ENCODE measurements at places on chromosomes 3 and 15.

GRCh38 chr3:66442254-66443117 is 58.3 kb downstream of the LRIG1 start:
- DNase-seq = no peak

DNA sequence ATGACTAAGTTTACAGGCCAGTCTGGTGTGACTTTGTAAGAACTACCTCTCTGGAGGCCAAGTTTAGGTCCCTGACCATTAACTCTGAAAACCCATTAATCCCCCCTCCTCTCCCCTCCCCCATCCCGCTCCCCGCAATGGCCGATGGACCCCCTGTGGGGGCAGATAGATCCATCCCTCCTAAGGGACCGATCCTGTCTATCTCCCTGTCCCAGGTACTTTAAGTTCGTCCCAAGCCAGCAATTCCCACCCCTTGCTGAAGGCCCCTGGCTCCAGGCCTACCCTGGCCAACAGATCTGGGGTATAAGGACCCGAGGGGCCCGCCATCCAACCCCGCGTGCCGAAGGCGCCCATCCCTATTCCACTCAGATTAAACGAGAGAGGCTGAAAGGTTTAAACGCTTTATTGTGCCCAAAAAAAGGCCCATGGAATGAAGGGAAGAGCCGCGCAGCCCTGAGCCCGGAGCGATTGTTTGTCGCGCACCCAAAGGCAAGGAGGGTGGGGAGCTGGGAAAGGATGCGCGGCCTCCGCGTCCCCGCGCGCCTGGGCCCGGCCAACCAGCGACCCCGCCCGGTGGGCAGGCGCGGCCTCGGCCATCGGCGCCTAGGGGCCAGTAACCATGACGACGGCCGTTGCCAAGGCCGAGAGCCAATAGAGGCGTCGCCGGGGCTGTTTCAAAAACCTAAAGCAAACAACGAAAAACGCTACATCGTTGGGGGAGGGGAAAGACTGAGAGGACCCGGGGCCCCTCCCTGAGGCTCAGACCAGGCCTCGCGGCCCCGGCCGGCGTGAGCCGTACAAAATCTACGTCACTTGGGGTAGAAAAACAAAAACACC is 35.9 kb downstream of the HMCES start:
- DNase-seq = peak; percentile 52

- DNase-seq = no peak
Measured at GRCh38 chr3:150194513-150194912, 213.6 kb upstream of the TSC22D2 start.

DNA sequence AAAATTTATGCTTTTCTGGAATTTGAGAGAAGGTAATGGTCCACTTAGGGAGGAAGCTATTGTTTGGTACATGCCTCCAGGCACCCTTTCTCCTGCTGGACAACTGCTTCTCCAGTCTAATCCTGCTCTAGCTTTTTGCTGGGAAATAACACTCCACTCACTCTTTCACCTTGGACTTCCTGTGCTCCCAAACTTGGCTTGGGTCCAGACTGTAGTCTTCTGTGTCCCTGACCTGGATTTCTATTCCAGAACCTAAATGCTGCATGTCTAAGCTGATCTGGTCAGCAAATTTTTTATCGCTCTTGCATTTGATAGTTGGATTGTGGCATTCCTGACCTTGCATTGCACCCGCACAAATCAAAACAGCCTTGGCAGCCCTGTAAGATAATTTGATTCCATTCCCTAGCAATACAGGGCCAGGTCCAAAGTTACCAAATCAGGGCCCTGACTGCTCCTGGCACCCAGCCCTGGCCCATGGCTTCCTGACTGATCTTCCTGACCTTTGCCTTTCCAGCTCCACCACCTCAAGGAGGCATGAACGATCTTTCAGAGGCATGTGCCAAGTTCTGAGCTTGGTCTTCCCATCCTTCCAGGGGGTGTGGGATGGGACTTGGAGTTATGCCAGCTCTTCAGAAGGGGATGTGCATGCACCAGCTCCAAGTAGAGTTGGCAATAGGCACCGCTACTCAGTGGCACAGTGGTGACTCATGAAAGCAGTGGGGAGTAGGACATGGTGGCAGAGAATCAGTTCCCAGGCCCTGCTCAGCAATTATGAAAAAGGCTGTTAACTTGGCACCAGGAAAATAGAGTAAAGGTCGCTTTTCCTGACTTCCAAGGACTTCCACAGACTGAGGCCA is 43.9 kb upstream of the GOLGA8J start:
- DNase-seq = no peak

DNA sequence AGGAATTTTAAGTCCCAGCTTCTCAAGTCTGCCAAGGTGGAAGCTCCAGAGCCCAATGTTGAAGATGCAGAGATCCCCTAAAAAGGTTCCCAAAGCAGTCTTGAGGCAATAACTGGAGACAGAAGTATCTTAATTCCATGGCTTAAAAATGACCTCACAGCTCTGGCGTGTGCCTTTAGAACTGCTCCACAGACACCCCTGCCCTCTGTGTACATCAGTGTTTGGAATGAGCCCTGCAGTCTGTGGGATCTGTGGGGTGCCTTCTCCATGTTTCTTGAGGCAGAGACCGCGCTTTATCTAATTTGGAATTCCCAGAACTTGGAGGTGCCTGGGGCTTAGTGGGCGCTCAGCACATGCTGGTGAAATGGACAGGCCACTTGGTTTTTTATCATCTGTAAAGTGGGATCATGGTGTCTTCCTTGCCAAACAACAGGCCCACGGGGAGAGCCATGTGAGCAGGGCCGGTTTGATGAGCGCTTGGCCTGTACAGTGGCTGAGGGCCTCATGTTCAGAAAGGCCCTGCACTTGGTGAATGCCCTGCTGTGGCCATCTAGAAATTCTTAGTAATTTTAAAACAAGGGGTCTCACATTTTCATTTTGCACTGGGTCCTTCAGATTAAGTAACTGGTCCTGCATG is 7.1 kb downstream of the ITGA11 start:
- no peak for DNase-seq

- no peak for DNase-seq
Measured at GRCh38 chr3:190381441-190381840, 6.5 kb upstream of the CLDN16 start.

DNA sequence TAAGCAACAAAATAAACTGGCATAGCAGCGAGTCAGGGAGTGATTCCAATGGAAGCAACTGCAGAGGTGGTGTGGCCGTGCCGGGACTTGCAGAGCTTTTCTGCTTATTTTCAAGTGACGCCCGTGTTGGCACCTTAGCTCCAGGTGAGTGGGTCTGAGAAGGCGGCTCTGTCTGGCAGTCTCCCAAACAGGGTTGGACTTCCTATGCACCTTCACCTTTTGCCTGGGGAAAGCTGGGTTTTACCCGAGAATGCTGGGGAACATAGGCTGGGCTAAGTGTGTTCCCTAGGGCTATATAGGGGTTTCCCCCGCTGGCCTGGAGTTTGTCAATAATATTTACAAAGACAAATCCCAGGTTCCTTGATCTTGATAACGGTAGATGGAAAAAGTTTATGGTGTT is 179.9 kb upstream of the TBL1XR1 start:
- no peak for DNase-seq

GRCh38 chr15:63851431-63851830 is 17.7 kb upstream of the HERC1 start:
- DNase-seq = no peak

DNA sequence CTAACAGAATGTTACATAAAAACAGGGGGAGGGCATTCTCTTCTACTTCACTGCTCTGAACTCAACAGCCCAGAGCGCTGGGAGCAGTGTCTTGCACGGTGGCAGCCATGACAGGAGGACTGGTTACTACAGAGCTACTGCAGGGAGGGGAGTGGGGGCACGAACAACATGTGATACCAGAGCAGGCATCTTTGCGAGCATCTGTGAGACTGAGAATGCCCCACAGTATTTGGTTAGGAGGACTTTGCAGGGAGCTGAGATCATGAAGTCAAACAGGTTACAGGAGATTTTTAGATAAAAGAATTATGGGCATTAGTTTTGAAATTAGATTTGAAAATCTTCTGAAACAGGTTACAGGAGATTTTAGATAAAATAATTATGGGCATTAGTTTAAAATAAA is 58.8 kb upstream of the GOLGA8B start:
- no peak for DNase-seq

DNA sequence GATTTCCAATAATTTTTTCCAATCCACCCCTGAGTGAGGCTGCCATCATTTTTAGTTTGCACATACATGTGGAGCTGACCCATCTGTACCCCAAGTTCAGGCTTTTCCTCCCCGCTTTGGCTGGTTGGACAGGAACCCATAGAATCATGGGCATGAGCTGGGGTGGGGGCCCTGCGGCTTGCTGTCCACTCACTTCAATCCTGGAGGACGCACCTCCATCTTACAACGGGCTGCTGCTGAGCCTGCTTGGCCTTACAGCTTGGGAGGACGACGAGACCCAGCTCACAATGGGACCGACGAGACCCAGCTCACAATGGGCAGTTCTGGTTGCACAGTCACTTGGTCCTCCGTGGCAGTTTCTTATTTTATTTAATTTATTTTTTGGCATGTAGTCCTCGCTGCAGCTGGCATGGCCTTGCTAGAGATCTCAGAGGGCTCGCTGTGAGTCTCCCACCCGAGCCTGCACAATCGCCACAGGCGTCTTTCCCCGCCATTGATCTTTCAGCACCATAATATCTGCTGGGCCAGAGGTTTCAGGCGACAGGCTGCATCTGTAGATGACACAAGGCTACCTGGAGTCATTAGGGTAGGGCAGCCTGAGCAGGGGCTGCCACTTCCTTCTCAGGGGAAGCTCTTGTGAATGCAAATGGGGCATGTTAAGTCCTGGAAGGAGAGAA is 19.6 kb upstream of the EPHB3 start:
- no peak for DNase-seq

DNA sequence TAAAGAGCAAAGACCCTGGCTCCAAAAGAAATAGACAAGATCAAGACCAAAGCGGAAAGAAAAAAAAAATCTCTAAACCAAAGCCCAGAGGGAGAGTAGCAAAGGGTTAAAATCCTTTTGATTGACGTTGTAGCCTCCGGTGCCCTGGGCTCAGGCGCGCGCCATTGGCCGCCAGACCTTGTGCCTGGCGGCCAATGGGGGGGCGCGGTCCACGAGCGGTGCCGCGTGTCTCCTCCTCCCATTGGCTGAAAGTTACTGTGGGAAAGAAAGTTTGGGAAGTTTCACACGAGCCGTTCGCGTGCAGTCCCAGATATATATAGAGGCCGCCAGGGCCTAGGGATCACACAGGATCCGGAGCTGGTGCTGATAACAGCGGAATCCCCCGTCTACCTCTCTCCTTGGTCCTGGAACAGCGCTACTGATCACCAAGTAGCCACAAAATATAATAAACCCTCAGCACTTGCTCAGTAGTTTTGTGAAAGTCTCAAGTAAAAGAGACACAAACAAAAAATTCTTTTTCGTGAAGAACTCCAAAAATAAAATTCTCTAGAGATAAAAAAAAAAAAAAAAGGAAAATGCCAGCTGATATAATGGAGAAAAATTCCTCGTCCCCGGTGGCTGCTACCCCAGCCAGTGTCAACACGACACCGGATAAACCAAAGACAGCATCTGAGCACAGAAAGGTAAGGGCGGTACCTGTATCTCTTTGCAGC is at the start of gene HES1:
Gene HES1 (plus strand): TSS at position 343 of the 713 bp plus-strand sequence. CDS start 233 bp downstream, at position 576.
- DNase-seq = no peak

DNA sequence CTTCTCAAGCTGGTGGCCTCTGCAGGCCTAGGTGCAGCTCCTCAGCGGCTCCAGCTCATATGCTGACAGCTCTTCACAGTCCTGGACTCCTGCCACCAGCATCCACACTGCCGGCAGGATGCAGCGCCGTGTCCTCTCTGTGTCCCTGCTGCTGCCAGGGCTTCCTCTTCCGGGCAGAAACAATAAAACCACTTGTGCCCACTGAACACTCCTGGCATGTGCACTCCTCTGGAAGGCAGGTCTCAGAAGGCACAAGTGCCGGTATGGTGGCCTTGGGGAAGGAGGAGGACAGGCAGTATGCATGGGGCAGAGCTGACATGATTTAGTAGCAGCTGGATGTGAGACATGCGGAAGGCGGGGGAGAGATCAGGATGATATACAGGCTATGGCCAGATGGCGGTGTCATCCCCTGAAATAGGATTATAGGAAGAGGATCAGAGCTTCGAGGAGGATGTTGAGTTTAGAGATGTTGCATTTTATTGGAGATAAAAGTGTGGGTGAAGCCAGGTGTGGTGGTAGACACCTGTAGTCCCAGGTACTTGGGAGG is 7.5 kb upstream of the MAN2A2 start:
- DNase-seq = no peak

DNA sequence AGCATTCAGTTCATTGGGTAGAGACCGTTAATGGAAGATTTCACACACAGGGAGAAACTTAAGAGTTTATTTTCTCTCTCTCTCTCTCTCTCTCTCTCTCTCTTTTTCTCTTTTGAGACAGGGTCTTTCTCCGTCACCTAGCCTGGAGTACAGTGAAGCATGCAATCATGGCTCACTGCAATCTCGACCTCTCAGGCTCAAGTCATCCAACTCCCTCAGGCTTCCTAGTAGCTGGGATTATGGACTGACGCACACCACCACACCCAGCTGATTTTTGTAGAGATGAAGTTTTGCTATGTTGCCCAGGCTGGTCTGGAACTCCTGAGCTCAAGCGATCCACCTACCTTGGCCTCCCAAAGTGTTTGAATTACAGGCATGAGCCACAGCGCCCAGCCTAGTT is 1.6 kb downstream of the WDR72 start:
- no peak for DNase-seq

GRCh38 chr15:89781891-89782618 is 5.9 kb downstream of the MESP2 start:
- DNase-seq = no peak

GRCh38 chr15:77781946-77782240 is 149.2 kb upstream of the LINGO1 start:
- no peak for DNase-seq

- DNase-seq = no peak
Measured at GRCh38 chr15:76073554-76073953, 13.8 kb downstream of the TMEM266 start.

DNA sequence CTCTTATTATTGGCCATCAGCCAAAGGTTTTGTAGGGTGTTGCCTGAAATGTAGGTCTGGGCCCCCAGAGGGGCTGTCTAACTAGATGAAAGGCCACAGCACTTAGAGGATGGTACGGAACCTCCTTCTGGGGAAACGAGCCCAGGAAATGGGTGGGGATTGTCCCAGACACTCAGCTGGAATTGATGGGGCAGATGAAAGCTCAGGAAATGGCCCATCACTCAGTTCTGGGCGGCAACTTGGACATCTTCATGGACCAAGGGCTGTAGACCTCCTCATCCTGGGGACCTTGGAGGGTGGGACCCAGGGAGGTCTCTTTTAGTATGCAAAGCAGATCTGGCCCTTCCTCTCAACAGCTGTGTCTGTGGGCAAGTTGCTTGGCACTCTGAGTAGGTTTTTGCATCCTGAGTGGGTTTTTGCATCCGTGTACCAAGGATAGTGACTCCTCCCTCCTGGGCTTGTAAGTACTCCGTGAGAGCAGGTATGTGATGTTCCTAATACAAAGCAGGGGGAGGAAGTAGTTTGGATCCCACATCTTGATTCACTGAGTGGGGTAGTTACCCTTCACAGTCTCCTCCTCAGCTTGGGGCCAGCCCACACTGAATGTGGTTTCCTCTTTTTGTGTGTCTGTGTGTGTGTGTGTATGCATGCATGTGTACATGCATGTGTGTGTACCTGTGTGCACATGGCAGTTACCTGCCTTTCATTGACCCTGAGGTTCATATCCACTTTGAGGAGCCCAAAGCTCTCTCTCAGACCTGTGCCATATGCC is 292.0 kb downstream of the RPLP1 start:
- DNase-seq = no peak

- no peak for DNase-seq
Measured at GRCh38 chr3:8954938-8955763, 8.1 kb downstream of the RAD18 start.

All from T-helper 1 cell (primary cell).